ENCODE measurements at places on chromosomes 13 and 19.

GRCh38 chr13:33728271-33729037, 89.5 kb upstream of the RFC3 start:
- DNase-seq: no peak

- DNase-seq: no peak
These were observed 81.4 kb downstream of the KCTD12 start for GRCh38 chr13:76804801-76805200.

DNA sequence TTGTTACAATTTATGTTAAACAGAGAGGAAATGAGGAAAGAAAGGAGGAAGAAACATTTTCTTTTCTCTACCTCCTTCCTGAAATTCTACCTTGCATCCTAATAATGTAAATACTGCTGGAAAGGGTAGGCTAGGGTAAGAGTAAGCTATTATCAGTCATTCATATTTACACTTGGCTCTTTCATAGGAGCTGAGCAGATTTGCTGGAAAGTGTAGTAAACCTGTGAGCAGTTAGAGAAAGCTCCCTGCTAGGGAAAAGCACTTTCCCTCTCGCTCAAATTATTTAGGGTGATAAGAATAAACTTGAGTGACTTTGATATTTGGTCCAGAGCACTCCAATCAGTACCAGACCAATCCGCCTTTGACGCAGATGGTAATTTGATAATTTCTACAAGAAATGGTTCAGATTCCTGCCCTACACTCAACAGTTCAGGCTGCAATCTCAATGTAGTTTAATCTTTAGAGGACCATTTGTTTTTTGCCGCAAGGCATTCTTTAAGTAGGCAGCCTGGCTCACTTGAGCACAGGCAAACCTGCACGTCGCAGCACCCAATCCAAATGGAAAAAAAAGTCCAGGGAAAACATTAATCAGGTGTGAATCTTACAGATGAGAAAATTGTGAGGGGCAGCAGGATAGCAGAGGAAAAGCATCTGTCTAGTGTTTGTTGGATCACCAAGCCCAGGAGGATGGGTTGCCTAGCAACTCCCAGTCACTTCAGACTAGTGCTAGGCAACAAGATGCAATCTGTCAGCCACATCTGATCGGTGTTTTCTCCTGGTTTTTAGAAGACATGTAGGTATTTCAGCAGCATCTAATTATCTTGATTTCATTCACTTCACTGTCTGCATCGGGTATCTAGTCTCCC, 68.6 kb upstream of the KL start:
- DNase-seq: no peak

DNA sequence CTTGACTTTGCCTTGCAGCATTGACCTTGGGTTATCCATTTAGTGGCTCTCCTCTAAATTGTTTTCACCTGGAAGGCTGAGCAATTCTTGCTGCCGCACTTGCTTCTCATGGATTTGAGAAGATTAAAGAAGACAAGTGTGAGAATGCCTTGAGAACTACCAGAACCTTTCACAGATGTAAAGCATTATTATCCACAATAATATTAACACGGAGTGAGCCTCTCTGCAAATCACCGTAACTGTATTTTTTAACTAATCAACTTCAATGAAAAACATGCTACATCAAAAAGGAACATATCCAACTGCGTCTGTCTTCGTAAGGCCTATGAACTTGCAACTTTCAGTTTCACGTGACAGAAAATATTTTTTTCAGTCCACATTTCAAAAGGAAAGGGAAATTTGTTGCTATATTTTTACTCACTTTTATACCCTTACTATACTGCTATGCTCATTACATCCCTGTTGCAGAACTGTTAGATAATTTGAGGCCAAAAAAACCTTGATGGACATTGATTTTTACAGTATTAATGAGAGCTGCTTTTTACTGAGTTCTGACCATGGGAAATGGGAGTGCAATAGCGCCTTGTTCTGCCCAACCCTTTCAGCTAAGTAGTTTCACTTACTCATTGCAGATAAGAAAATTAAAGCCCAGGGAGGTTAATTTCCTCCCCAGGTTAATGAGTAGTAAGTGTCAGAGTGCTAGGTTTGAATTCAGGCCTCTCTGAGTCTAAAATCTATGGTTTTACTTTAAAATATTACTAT, 93.8 kb upstream of the RAP2A start:
- no peak for DNase-seq
